ACHN (cell line): ENCODE measurements at places on chromosomes 2 and 18.
A peak's percentile ranks its signal among the peaks of the same experiment; 100 is the strongest.

DNA sequence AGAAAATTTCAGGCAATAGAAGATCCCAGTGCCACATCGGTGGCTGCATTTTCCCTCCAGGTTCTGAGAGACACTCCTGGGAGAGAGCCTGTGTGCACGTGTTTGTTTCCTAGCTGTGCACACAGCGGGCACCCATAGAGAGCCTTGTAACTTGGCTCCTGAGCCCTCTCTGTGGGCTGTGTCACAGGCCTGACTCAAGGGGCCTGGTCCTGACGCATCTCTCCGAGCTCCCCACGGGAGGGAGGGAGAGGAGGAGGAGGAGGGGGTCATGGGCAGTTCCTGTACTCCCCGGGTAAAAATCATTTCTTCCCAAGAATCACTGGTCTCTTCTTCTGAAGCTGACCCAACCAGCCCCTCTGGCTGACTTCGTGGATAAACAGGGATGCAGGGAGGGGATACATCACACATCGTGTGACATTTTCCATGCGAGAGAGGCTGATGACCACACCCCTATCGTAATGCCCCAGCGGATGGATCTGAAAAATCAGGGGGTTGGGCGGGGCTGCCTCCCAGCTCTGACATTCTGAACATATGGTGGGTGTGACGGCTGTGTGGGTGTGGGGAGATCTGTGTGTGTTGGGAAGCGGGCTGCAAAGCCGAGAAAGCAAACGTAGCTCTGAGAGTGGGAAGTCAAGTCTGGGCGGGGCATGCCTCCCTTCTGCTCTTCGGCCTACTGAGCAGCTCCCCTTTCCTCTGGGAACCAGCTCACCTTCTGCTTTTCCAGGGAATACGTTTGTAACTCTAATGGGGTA, 308.3 kb upstream of the HS6ST1 start:
- DNase-seq: no peak

- DNase-seq: no peak
Observed at GRCh38 chr2:176521878-176522670, 252.8 kb downstream of the MTX2 start.

GRCh38 chr2:240603081-240603835, 16.7 kb downstream of the CAPN10 start:
- no peak for DNase-seq

DNA sequence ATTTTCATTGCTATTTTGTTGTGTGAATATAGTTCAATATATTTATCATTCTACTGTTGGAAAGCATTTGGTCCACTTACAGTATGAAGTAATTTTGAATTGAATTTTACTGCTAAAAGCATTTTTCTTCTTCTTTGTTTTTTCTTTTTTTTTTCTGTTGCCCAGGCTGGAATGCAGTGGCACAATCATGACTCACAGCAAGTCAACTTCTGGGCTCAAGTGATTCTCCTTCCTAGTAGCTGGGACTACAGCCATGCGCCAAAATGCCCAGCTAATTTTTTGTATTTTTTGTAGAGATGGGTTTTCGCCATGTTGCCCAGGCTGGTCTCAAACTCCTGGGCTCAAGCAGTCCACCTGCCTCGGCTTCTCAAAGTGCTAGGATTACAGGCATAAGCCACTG, 2.4 kb upstream of the ETAA1 start:
- peak; percentile 71 for DNase-seq

GRCh38 chr2:26608557-26608956, 32.6 kb downstream of the CIB4 start:
- no peak for DNase-seq

DNA sequence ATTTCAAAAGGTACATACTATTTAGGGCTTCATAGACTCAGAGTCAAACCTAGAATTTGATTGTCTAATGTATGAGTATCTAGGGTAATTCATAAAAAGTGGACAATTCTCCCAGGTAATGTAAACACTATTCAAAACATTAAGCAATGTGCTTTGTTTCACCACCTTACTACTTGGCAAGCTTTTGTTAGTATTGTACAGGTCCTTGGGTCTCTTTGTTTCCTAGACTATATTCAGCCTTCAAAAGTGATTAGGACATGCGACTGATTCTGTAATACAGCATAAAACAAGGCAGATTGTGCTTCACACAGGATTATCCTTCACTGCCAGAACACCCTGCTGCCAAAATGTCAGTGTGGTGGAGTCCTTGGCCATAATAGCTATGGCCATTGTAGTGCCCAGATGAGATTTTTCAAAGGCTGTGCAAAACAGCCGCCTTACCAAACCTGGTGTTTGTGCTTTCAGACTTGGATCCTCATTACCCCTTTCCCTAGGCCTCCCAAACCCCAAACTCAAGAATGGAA, 90.1 kb upstream of the CAVIN2 start:
- no peak for DNase-seq

DNA sequence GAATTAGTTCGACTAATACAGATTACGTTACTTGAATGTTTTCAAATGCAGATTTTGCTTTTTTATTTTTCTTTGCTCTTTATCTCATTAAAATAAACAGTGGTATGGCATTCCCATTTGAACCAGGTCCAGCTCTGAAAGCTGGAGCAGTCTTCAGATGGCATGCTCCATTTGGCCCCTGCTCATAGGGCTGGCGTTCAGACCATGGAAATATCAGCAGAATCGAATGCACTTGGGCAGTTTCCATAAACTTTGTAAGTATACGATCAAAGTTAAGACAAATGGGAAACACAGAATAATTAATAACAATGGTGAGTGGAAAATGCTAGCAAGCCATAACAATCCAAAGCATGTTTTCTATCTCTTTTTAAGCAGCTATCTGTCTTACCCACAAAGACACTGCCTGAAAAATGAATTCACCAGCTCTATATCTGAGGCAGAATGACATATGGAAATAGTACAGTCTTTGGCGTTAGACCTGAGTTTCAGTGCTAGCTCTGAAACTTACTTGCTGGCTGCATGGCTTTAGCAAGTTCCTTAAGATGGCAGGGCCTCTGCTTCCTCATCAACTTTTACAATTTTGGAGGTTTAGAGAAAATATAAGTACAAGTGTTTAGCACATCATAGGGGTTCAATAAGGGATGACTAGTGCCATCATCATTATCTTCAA, 131.6 kb downstream of the BCL2 start:
- DNase-seq: no peak

DNA sequence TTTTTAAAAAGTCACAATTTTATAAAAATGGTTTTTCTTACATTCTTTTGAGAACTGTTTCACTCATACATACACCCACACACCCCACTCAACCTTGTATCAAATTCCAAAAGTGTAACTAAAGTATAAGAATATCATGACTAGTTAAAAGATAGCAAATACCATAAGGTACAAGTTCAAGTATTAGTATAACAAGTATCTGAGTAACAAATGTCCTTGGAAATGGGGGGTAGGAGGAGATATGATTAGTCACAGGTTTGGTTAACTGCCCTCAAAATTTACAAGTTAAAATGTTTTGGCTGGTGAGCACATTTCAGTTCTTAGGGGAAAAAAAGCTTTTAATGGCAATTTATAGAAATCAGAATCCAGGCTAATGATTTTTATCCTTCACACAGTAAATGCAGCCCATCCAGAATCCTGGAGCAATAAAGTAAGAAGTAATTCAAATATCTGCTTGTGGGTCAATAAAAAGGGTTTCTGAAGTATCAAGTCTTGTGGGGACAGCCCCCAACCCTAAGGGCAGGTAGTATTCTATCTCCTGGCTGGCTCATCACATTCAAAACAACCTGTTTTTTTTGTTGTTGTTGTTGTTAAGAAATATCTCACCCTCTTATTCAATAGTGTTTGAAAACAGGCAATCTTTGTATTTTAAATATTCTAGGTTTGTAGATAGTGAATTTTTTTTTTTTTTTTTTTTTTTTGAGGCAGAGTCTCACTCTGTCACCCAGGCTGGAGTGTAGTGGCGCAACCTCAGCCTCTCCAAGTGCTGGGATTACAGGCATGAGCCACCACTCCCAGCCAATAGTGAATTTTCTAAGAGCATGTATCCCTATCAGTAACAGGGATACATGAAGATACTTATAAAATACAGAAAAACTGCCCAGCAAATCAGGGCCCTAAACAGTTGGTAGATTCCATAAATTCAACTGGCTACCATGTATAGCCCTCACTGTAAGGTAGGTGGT, 14.5 kb downstream of the IAH1 start:
- DNase-seq: no peak

GRCh38 chr2:68196120-68196716, 38.5 kb downstream of the PNO1 start:
- peak; percentile 77 for DNase-seq

DNA sequence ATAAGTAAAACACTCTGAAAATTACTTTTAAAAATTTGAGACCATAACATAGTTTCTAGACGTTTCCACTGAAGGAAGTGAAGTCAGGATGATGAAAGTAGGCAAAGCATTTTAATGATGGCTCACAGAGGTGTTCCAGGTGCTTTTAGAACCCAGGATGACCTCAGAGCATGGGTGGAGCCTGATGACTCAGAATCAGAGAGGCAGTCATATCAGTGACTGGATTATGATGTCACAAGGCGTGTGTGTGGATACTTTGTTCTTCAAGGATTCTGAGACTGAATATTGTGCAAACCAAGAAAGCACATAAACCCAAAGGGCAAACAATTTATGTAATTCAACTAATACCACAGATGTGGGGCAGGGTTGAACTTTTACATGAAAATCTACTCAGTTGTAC, 208.0 kb upstream of the FBXO11 start:
- DNase-seq: no peak

DNA sequence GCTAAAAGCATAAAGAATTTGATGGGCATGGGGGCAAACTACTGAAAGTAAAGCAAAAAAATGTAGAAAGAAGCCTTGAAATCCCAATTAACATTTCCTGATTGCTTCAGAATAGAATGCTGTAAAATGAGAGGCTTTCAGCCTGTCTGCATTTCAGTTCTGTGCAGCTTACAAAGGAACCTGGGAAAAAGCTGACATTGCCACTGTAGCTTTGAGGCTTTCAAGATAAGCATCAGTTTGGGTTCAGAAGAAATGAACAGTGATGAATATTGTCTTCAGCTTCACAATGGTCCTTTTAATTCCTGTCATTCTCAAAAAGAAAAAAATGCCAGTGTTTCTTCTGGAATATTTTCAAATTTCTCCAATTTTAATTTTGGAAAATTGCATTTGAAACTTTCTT, 242.7 kb downstream of the LRRTM1 start:
- DNase-seq: no peak

- no peak for DNase-seq
Observed at GRCh38 chr2:125280265-125280664, 1255.2 kb downstream of the CNTNAP5 start.

GRCh38 chr2:19632403-19632991, 269.3 kb downstream of the TTC32 start:
- no peak for DNase-seq

GRCh38 chr18:354003-354402, 86.2 kb upstream of the THOC1 start:
- no peak for DNase-seq

- DNase-seq: no peak
Observed at GRCh38 chr2:217789736-217790181, 213.0 kb downstream of the TNS1 start.

- peak; percentile 87 for DNase-seq
Observed at GRCh38 chr18:77067291-77068061, 65.1 kb downstream of the MBP start.

DNA sequence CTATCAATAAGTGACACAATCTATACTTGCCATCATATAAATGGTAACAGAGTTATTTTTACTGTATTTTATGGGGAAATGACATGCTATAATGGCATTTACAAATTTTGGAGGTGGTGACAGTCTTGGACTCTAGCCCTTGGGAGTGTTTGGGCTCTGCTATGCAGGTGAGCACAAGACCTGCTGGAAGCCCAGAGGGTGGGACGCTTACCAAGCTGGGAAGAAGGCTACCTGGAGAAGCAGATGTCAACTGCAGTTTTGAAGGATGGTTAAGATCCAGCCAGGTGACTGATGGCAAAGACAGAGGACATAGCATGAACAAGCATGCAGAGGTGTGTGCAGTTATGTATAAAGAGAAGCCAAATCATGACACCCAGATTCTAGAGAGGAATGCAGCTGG, 346.9 kb downstream of the MYCN start:
- no peak for DNase-seq

GRCh38 chr2:169046440-169047151, 15.5 kb upstream of the ABCB11 start:
- no peak for DNase-seq

GRCh38 chr2:53708988-53709387, 58.6 kb upstream of the CHAC2 start:
- no peak for DNase-seq

GRCh38 chr2:163779970-163780597, 44.3 kb upstream of the FIGN start:
- no peak for DNase-seq

- no peak for DNase-seq
Observed at GRCh38 chr18:58069721-58070292, 25.8 kb downstream of the NEDD4L start.

- peak; percentile 83 for DNase-seq
Observed at GRCh38 chr2:45237850-45238542, 228.7 kb upstream of the SIX2 start.

- DNase-seq: no peak
Observed at GRCh38 chr18:35180455-35180854, 60.4 kb upstream of the ZNF397 start.

GRCh38 chr18:5601188-5601624, 57.4 kb upstream of the EPB41L3 start:
- DNase-seq: no peak

- DNase-seq: no peak
Observed at GRCh38 chr2:150586858-150587257, 99.4 kb upstream of the RND3 start.

DNA sequence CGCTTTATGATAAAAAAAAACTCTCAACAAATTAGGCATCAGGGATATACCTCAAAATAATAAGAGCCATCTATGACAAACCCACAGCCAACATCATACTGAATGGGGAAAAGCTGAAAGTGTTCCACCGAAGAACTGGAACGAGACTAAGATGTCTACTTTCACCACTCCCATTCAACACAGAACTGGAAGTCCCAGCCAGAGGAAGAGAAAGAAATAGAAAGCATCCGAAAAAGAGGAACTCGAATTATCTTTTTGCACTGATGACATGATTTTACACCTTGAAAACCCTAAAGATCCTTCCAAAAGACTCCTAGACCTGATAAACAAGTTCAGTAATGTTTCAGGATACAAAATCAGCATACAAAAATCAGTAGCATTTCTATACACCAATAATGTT, 121.6 kb downstream of the ZRANB3 start:
- DNase-seq: no peak
